ENCODE measurements at places on chromosomes 11 and 22.
A peak's percentile ranks its signal among the peaks of the same experiment; 100 is the strongest.

GRCh38 chr11:87022254-87022653 lies 15.5 kb upstream of the TMEM135 start:
- no peak for DNase-seq

- no peak for DNase-seq
Measured at GRCh38 chr11:63369971-63370588, 495 bp downstream of the SLC22A9 start.

DNA sequence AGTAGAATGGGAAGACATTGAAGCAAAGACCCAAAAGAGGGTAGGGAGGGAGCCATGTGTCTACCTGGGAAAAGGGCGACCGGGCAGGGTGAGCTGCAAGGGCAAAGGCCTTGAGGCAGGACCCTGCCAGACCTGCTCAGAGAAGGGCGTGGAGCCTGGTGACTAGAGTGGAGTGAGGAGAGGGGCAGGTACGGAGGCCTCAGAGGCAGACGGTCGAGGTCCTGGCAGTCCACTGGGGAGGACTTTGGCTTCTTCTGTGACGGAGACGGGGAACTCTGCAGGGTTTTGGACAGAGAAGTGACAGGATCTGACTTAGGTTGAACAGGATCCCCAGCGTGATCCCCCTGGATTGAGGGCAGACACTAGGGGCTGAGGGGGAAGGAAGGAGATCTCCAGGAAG lies 12.9 kb downstream of the RIBC2 start:
- no peak for DNase-seq

DNA sequence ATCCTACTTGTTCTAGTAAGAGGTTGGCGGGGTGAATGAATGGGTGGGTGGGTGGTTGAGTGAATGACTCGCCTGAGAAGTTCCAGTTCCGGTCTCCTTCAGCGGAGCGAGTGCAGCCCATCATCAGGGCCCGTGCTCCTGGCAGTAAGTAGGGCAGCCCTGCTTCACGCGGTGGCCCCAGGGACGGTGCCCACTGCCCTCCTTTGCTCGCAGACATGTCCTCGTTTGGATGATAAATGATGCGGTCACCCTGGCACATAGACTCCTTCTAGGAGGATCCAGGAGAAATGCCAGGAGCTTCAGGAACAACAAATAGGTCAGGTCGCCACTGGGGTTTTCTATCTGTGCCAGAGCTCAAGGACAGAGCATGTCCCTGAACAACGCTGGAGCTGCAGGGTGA lies 370.8 kb downstream of the CTTN start:
- DNase-seq = peak; percentile 90

- DNase-seq = peak; percentile 84
Measured at GRCh38 chr11:121414141-121414913, 37.8 kb upstream of the SORL1 start.

- DNase-seq = no peak
Measured at GRCh38 chr22:20131859-20132685, 468 bp downstream of the ZDHHC8 start.

GRCh38 chr11:94694309-94695060 lies 73.7 kb upstream of the AMOTL1 start:
- no peak for DNase-seq

- no peak for DNase-seq
Measured at GRCh38 chr11:102868339-102868738, 6.4 kb downstream of the MMP12 start.

- no peak for DNase-seq
Measured at GRCh38 chr11:121037016-121037415, 13.1 kb downstream of the TBCEL start.

DNA sequence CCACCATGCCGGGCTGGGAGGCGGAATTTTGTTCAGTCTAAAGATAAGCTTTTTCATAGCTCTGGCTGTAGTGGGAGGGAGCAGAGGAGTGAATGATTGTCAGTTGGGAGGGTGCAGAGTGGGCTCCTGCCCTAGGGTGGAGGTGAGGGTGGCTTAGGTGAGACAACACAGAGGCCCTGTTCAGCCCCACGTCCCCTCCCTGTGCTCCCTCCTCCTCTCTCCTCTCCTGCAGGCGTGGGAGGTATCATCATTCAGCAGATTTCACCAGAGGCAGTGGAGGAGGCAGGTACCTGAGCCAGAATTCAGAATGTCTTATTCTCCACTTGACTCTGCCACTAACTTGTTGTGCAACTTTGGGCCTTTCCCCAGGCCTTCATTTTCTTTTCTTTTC lies 1.7 kb upstream of the THRSP start:
- no peak for DNase-seq

DNA sequence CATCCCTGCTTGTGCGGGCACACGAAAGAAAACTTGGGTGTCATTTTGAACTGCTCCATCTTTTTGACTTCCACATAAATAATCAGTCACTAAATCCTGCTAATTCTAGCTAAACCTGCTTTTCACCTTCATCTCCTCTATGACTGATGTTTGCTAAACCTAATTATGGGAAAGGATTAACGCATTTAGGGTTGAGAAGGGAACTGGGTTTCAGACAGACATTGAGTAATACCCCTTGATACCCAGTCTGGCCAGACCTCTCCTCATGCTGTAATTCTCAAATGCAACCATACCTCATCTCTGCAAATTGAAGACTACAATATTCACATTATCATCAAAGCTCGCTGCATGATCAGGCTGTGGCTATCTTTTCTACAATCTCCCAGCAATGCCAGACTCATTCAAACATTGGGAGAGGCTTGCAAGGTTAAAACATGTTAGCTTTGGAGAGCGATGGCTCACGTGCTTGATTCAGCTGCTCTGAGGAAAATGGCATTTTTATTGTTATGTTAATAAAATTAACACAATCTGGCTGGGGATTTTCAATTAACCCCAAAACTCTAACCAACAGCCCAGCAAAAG lies 2.4 kb downstream of the HPS4 start:
- DNase-seq = no peak

GRCh38 chr11:59144579-59145345 lies 2.1 kb downstream of the FAM111A start:
- DNase-seq = peak; percentile 56

DNA sequence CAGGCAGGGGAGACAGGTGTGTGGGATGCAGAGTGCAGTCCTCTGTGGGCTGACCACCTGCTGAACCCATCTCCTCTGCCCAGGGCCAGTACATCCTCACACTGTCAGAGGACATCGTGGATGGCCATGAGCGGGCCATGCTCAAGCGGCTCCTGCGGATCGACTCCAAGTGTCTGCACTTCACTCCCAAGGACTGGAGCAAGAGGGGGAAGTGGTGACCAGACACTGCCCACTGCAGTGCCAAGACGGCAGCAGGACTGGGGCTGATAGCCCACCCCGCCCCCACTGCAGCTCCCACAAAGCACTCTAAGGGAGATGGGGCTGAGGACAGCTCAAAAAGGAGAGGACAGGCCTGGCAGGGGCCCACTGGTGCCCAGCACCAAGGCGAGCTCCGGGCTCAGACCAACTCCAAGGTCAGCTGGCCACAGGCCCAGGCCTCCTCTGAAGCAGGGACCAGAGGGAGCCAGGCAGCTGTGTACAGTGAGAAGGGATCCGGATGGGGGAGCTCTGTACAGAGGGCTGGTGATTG lies 1.6 kb downstream of the RNASEH2C start:
- no peak for DNase-seq

GRCh38 chr11:94658386-94658785 lies 91.2 kb downstream of the PIWIL4 start:
- DNase-seq = no peak

DNA sequence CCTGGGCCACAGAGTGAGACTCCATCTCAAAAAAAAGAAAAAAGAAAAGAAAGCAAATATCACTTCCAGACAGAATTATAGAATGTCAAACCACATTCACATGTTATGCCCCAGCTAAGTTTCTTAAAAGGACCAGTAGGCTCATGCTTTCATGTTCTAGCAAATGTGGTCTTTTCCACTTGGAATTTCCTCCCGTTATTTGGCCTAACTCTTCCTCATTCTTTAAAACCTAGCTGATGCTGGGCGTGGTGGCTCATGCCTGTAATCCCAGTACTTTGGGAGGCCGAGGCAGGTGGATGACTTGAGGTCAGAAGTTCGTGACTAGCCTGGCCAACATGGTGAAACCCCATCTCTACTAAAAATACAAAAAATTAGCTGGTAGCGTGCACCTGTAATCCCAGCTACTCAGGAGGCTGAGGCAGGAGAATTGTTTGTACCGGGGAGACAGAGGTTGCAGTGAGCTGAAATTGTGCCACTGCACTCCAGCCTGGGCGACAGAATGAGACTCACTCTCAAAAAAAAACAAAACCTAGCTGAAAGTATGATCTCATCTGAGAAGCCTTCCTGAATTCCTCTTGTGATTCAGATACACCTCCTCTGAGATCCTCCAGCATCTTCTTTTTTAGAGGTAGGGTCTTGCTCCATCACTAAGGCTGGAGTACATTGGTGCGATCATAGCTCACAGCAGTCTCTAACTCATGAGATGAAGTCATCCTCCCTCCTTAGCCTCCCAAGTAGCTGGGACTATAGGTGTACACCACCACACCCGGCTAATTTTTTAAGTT lies 50.4 kb downstream of the FCHSD2 start:
- no peak for DNase-seq

GRCh38 chr22:31253949-31254348 lies 38.3 kb downstream of the PIK3IP1 start:
- no peak for DNase-seq

DNA sequence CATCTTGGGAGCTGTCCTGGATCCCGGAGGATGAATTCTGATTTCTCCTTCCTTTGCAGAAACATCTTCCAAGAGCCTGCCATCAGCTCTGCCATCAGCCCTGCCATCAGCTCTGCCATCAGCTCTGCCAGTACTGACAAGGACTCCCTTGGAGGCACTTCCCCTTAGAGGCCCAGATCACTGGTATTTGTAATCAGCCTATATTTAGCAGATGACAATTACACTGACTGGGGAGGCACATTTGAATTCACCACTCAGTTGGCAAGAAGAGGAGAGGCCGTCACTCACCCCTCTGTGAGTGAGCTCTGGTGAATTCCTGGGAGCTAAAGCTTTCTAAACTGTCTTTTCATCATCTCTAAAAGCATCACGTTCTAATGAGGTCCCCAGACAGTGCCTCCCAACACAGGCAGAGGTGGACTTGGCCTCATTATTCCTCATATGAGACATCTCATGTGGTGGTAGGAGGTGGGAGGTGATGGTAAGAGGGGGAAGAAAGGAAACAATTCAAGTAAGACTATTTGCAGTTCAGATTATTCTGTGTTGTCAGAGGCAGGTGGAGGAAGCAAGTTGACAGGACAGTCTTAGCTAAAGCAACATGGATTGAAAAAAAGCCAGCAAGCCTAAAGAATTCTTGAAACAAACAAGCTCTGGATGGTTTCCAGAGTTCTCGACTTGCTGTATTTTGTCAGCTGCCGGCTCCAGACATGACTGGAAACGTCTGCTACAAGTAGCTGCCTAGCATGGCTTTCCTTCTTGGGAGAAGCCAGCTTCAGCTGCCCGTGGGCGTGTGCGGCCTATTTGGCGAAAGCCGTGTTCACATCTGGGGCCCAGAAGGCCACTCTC lies 771.7 kb downstream of the TBC1D22A start:
- peak; percentile 7 for DNase-seq

DNA sequence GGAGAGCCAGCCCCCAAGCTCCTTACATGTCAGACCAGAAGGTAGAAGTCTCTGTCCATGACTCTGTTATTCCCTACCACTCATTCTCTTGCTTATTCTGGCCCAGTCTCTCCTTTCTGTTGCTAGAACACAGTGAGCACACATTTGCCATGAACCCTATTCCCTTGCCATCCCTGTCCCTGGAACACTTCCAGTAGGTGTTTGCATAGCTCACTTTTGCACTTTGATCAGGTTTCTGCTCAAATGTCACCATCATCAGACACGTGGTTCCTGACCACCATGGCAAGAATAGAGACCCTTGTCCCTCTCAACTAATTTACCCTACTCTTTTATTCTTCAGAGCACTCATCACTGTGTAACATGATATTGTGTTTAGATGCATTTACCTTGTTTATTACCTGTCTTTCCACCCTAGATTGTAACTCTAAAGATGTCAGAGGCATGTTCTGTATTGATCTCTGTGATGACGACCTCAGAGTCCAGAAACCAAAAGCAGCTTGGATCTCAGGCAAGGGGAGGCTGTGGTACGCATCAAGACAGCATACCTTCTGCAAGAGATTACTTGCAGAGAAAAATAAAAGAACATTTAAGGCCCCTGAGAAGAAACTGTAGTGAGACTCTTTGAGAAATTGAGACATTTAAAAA lies 606.4 kb downstream of the OPCML start:
- DNase-seq = no peak

DNA sequence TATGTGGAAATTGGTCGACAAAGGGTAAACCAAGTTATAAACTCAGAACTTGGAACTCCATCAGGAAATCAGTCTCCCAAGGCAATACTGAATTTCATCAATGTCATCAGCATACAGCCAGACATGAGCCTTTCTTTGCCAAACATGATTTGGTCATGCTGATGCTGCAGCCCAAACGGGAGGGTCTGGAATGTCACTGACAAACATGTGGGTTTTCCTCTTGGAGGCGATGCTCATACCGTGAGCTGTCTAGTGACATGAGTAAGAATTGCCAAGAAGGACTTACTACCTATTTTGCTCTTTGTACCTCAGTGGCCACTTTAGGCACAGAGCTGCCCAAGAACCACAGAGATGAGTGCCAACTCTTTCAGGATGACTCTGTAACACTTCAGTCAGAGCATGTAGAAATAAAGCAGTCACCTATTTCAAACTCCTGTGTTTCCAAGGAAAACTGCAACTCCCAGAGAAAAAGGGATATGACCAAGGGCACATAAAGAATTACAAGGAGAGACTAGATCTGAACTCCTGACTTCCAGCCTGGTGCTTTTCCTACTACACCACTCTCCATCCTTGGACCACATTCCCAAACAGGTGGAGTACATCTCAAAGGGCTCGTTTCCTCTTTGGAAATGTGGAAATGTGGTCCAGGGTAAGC lies 24.3 kb upstream of the MRGPRX2 start:
- no peak for DNase-seq

DNA sequence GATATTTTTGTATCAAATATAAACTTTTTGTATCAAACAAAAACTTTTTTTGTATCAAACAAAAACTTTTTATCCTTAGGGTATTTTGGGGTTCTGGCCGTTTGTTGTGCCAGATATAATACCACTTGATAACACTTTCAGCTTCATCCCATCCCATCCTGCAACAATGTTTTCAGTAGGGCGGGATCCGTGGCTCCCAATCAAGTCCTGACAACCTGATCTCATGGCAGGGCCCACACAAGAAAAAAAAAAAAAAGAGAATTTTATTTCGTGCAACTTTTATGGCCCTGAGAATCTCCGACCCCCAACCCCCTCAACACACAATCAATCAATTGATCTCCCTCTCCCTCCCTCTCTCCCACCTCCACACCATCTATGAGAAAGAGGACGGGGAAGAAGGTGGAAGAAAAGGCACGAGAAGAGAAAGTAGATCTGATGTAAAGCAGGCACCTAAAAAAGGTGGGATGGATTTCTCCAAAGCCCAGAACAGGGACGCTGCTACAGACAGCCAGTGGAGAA lies 4749.6 kb upstream of the OR11H1 start:
- no peak for DNase-seq

- DNase-seq = no peak
Measured at GRCh38 chr11:116164843-116165242, 607.9 kb downstream of the BUD13 start.

- DNase-seq = no peak
Measured at GRCh38 chr22:50173311-50173982, 2.9 kb downstream of the PANX2 start.

Data from cerebellar cortex (tissue), 1 donor.